Upper lobe of right lung (tissue), 1 donor: ENCODE measurements at places on chromosomes 1 and 21. TPM values are rescaled to one million over a fixed set of nuclear protein-coding genes. Genes with fewer than 3 reads are reported as not detected.

DNA sequence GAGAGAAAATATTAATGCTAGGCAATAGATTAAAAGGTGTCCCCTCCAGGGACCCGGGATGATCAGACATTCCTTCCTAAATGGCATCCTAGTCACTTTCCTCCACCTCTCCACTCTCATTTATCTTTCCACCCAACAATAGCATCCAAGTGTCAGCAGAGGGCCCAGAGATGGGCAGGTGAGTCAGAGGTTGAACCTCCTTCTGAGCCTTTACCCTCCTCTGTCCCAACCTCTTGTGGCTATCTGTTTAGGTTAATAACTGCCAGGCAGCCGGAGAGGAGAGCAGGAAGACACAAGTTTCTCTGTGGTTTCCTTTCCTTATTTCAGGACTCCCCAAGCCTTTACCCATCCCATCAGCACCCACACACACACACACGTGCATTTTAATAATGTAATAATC is 4.1 kb downstream of the GJA5 start:
- no peaks in the 10 kb centered on the region for H3K36me3 ChIP-seq
- H3K27me3 ChIP-seq, result no peaks in the 10 kb centered on the region
- H3K4me3 ChIP-seq, result no peak overlapping the region

- H3K4me3 ChIP-seq, result no peak overlapping the region
- H3K27ac ChIP-seq, result no peak overlapping the region
- H3K4me1 ChIP-seq, result peaks cover 7% of the 10 kb centered on the region
- DNase-seq, result no peak
Observed at GRCh38 chr1:92538048-92538412, 51.3 kb upstream of the GFI1 start.

DNA sequence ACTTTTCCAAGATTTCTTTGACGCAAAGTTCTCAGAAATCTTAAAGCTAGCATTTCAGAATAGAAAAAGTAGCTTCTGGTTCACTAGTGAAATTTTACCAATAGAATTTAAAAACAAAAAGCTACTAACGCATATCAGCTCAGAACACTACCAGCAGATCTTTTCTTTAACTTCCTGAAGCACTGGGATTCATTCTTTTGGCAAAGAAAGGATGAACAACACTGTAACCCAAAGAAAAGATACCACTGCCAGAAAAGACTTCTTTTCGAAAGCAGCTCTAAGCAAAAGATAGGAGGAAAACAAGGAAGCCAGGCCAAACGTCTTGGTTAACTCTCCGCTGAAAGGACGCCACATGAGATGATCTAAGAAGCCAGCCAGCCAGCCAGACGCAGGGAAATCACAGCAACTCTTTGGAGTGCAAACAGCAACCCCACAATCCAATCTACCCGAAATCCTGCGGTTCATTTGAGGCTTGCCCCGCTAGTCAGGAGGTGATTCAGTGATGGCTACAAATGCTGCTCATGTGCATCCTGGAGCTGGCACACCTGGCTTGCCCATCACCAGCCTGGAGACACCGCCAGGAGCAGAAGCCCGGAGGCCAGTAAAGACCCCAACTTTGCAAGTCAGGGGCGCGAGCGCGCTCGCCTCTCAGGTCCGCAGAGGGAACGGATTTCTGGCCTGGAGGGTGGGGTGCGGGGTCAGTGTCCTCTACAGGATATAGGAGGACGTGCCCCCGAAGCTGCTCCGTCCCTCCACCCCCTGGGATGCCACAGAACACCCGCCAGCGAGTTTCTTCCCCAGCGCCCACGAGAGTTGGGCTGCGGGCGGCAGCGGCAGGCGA is 812 bp downstream of the NBPF1 start:
- H3K36me3 ChIP-seq, result peaks cover 18% of the 10 kb centered on the region
- peak overlapping the region; percentile 65 for H3K4me3 ChIP-seq
- no peak overlapping the region for H3K27ac ChIP-seq
- H3K27me3 ChIP-seq, result no peaks in the 10 kb centered on the region

GRCh38 chr1:27007909-27008582 is 4.6 kb downstream of the TENT5B start:
- DNase-seq, result peak; percentile 91
- peaks cover 11% of the 10 kb centered on the region for H3K36me3 ChIP-seq
- peak overlapping the region; percentile 68 for H3K27ac ChIP-seq
- H3K27me3 ChIP-seq, result no peaks in the 10 kb centered on the region
- peaks cover 42% of the 10 kb centered on the region for H3K4me1 ChIP-seq
- no peak overlapping the region for H3K4me3 ChIP-seq

GRCh38 chr1:68015971-68016370 is 34.5 kb downstream of the DIRAS3 start:
- no peaks in the 10 kb centered on the region for H3K4me1 ChIP-seq
- H3K36me3 ChIP-seq, result no peaks in the 10 kb centered on the region
- no peaks in the 10 kb centered on the region for H3K27me3 ChIP-seq
- H3K4me3 ChIP-seq, result no peak overlapping the region
- DNase-seq, result no peak
- H3K27ac ChIP-seq, result no peak overlapping the region

GRCh38 chr1:10659646-10660540 is 136.6 kb downstream of the CASZ1 start:
- peaks cover 17% of the 10 kb centered on the region for H3K36me3 ChIP-seq
- no peaks in the 10 kb centered on the region for H3K27me3 ChIP-seq
- H3K4me3 ChIP-seq, result no peak overlapping the region
- DNase-seq, result no peak

- H3K4me3 ChIP-seq, result no peak overlapping the region
- H3K27ac ChIP-seq, result peak overlapping the region; percentile 65
- peak; percentile 88 for DNase-seq
- H3K36me3 ChIP-seq, result no peaks in the 10 kb centered on the region
- peaks cover 14% of the 10 kb centered on the region for H3K4me1 ChIP-seq
Observed at GRCh38 chr1:67535474-67535873, 105.3 kb upstream of the SERBP1 start.

GRCh38 chr1:77048615-77049005 is 170.6 kb downstream of the PIGK start:
- no peaks in the 10 kb centered on the region for H3K4me1 ChIP-seq
- no peaks in the 10 kb centered on the region for H3K36me3 ChIP-seq
- H3K27me3 ChIP-seq, result no peaks in the 10 kb centered on the region

DNA sequence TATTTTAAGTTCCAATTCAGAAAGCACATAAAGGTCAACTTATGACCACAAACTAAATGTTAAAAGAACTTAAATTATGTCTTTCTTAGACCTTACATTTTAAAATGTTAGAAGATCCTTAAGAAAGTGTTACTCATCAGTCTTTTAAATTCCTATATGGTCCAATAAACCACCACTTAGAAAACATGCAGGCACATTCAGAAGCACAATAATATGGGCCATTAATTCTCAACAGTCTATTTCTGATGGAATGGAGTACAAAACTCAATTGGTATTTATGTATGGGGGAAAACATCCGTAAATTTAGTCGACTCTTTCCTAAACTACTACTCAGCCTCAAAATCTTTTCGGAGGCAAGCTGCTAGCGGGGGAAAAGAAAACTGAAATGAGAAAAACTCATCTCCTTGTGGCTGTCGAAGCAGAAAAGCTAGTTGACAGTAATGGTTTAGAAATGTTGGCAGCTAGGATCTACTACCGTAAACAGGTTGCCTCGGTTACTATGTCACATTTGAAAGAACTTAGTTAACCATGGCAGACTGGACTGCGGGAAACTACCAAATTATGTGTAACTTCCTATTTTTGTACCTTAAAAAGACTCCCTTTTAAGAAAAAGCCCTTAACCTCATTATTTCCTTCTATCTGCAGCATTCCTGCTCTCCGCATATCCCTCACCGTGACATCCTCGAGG is 1.0 kb downstream of the TRMT1L start:
- DNase-seq, result no peak
- peak overlapping the region; percentile 92 for H3K4me3 ChIP-seq
- H3K27me3 ChIP-seq, result no peaks in the 10 kb centered on the region
- H3K36me3 ChIP-seq, result peaks cover 2% of the 10 kb centered on the region
- peaks cover 30% of the 10 kb centered on the region for H3K4me1 ChIP-seq

- no peak overlapping the region for H3K4me3 ChIP-seq
- no peak for DNase-seq
- peaks cover 19% of the 10 kb centered on the region for H3K36me3 ChIP-seq
- no peak overlapping the region for H3K27ac ChIP-seq
- H3K27me3 ChIP-seq, result no peaks in the 10 kb centered on the region
Observed at GRCh38 chr1:25779388-25779787, 20.6 kb upstream of the SELENON start.

DNA sequence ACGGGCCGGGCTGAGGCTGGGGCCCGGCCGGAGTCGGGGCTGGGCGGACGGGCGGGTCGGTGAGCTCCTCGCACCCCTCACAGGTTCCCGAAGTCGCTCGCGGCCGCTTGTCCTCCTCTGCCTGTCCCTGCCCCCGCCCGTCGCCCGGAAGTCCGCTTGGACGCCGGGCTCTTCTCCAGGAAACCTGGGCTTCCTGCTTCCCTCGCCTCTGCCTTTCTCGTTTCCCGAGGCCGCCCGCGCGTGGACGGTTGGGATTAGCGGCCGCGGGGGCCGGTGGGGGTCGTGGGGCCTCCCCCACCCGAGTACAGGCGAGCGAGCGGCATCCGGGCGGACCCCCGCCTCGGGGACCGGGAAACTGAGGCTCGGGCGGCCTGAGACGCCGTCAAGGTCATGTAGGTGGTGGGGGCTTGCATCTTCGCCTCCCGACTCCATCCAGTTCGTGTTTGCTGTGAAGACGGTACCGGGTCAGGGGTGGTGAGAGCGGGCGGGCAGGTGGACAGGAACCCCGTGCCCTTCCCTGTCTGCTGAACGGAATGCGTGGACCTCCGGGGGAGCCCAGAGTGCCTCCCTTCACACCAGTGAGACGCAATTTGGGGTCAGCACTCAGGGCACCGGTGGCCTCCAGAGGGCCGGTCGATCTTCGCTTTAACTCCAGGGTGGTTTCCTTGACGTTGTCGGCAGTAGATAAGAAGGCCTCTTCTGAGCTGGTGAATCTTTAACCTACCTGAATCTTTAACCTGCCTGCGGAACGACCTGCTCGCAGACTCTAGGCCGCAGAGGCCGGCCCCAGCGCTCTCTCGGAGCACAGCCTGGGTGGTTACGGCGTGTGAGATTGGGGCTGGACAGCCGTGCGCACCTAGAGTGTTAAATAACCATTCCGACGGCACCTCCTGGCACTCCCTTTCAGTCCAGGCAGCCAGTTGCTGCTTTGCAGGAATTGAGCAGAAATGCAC is 686 bp downstream of the ARF1 start:
- H3K27me3 ChIP-seq, result no peaks in the 10 kb centered on the region
- peaks cover 55% of the 10 kb centered on the region for H3K4me1 ChIP-seq
- peaks cover 1% of the 10 kb centered on the region for H3K36me3 ChIP-seq
- H3K27ac ChIP-seq, result peak overlapping the region; percentile 99

DNA sequence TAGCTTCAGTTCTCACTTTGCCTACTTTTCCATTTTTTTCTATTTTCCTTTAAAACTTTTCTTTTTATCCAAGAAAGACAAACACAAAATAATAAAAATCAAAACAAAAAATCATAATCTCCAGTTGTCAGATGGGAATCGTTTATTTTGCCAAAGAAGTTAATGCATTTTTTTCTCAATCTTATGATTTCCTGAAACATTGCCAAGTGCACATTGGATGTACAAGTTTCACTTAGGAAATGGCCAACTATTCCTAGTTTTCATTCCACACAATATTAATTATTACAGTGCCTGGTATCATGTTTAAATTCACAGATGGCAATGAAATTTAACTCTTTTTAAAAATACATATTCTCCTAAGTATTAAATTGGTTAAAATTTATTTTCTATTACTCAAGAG is 1050.5 kb downstream of the TTLL7 start:
- H3K4me1 ChIP-seq, result no peaks in the 10 kb centered on the region
- H3K27ac ChIP-seq, result no peak overlapping the region
- DNase-seq, result no peak
- H3K4me3 ChIP-seq, result no peak overlapping the region
- H3K36me3 ChIP-seq, result no peaks in the 10 kb centered on the region

DNA sequence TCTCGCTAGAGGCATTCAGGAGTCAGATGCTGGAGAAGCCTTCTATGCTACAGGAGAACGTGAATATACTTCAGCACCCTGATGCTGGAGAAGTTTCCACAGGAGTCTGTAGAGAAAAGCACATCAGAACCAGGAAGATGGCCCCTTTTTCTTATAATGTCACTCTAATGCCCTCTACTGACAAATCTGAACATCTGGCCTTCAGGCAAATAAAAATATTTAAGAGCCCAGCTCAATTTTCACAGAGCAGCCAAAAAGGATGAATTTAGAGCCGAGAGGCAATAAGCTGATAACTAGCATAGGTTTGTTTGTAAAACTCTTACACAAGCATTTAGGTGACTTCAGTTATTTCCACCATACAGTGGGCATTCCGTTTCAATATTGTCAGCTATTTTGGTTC is 3.8 kb upstream of the RRP15 start:
- DNase-seq, result no peak
- peaks cover 9% of the 10 kb centered on the region for H3K4me1 ChIP-seq
- H3K36me3 ChIP-seq, result no peaks in the 10 kb centered on the region
- H3K4me3 ChIP-seq, result no peak overlapping the region
- H3K27me3 ChIP-seq, result no peaks in the 10 kb centered on the region

DNA sequence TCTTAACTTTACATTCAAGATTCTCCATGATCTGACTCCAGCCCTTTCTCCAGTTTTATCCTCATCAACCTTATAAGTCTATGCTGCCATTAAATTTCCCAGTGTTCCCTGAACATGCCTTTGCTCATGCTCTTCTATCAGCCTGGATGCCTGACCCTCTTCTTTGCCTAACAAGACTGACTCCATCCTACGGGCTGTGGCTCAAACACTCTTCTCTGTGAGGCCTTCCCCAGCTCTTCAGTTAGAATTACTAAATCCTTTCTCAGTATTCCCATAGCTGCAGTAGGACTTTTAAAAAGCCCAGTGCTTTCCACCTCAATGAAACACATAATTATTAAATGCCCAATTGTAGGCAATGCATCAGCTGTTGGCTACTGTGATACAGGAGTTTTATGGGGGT is 76.5 kb upstream of the GNG12 start:
- H3K36me3 ChIP-seq, result no peaks in the 10 kb centered on the region
- no peak overlapping the region for H3K4me3 ChIP-seq
- no peak for DNase-seq
- no peaks in the 10 kb centered on the region for H3K4me1 ChIP-seq
- H3K27ac ChIP-seq, result no peak overlapping the region
- H3K27me3 ChIP-seq, result no peaks in the 10 kb centered on the region

- DNase-seq, result no peak
- H3K27me3 ChIP-seq, result no peaks in the 10 kb centered on the region
- H3K27ac ChIP-seq, result no peak overlapping the region
- H3K4me1 ChIP-seq, result no peaks in the 10 kb centered on the region
Observed at GRCh38 chr1:161073474-161074121, 3.9 kb upstream of the ARHGAP30 start.

DNA sequence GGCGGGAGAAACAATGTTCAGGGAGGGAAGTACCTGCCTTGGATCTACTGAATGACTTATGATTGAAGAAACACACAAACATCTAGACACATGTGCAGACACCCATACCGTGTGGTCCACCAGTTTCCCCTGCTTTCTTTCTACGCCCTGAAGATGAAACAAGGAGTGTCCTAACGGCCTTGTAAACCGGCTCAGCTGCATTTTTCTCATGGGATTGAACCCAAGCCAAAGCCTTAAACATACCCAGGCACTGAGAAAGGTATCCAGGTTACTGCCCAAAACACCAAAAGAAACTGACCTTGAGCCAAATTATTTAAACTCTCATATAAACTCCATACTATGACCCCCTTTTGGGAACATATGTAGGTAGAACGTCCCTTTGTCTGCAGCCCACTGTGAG is 630.0 kb upstream of the RGS18 start:
- no peak overlapping the region for H3K27ac ChIP-seq
- DNase-seq, result no peak
- no peaks in the 10 kb centered on the region for H3K36me3 ChIP-seq

Gene DNAI4
- total RNA-seq, result 10.2 TPM

Gene PLA2G4A
- 10.7 TPM for total RNA-seq

Gene DMAP1
- 34.0 TPM for total RNA-seq

Gene ZNF281
- total RNA-seq, result 19.5 TPM

Gene TMEM51
- 14.7 TPM for total RNA-seq

Gene PTCH2
- 0.64 TPM for total RNA-seq

Gene HFM1
- 0.64 TPM for total RNA-seq

Gene TRIM67
- not detected for total RNA-seq

Gene PLA2G2D
- not detected for total RNA-seq

Gene KIF2C
- total RNA-seq, result 0.93 TPM

Gene U2AF1
- 34.9 TPM for total RNA-seq
